ENCODE measurements at places on chromosomes 16 and 17.

DNA sequence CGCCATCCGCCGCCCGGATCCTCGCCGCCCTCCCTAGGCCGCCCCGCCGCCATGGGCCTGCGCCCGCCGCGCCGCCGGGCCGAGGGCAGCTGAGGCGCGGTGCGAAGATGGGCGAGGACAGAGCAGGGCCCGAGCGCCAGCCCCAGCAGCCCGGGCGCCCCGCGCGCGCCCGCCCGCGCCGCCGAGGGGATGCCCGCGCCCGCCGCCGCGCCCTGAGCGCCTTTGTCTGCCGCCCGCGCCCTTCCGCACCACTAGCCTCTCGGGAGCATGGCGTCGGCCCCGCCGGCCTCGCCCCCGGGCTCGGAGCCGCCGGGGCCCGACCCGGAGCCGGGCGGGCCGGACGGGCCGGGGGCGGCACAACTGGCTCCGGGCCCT is 278 bp downstream of the RAB11FIP3 start:
- no peak for DNase-seq

DNA sequence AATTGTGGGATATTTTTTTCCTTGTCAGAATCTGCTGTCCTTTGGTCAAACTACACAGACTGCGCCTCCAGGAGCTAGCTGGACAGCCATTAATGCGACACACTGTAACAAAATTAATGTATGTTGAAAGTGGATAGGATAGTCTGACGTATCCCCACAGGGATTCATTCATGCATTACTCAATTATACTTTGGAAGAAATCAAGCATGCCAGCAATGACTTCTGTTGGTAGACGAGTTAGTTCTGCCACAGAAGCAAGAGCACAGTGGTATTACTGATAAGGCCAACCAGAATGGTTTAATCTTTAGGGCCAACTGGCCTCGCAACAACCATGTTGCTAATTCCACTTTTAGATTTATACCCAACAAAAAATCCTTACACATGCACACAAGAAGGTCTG is 106.4 kb upstream of the TOB1 start:
- DNase-seq: no peak

DNA sequence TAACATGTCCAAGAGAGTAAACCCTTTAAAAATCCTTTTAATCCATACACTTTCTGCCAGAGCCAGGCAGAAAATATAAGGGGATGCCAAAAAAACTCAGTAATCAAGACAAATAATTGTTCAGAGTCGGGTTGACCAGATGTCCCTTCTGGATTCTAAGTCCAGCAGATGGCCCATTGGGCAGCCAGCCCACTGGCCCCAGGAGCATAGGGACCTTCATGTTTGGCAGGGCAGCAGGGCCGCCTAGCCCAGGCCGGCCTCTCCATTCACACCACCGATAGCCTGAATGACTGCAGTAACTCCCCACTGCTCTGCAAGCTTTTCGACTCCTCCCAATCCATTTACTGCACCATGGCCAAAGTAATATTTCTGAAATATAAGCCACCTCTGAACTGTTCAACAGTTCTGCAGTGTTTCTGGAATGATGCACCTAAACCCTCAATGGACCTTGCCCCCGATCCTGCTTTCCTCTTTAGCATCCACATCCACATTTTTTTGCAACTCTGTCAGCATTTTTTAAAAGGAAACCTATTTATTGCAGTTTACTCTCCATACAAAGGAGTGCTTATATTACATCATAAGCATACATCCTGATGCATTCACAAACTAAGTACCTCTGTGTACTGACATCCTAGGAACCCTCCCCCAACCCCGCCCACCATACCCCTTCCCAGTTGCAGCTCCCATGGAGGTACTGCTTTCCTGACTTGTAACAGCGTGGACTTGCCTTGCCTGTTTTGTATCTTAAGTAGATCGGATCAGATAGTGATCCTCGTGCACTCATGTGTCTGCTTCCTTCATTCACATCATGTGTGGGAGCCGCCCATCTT is 46.4 kb downstream of the LDHD start:
- DNase-seq: peak; percentile 17

GRCh38 chr17:1552932-1553331 is 9.7 kb downstream of the PITPNA start:
- no peak for DNase-seq

DNA sequence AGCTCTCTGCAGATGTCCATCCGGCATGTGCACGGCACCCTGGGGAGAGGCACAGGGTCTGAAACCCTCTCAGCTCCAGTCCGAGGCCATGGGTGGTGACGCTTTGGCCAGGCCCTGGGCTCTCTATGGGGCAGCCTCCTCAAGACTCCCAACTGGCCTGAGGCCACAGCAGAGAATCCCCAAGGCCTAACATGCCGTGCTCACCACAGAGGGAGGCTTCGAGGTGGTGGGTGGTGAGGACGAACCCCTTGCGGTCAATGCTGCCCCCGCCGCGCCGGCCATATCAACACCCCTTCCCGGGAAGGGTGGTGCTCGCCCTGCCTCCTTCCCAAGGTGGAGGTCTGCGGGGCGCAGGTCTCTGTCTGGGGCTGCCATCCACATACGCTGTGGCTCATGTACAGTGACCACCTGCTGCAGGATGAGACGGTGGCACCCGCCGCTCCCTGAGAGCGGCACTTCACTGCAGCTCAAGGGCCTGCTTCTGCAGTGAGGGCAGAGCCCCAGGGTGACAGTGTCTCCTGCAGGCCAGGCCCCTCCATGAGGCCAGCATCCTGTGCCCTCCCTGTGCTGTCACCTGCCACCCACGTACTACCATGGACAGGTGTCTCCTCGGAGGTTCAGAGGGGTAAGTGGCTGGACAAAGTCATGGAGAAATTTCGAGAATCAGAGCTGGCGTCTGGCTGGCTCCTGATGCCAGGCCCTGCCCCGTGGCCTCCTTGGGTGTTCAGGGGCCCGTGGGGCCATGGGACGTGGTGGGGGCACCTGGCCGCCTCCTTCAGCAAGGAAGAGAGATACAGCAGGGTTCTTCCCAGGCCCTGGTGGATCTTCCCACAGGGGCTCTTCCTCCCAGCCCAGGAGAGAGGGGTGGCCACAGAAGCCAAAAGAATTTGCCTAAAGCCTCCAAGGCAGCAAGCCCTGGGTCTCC is 54.6 kb upstream of the ACSF3 start:
- no peak for DNase-seq

DNA sequence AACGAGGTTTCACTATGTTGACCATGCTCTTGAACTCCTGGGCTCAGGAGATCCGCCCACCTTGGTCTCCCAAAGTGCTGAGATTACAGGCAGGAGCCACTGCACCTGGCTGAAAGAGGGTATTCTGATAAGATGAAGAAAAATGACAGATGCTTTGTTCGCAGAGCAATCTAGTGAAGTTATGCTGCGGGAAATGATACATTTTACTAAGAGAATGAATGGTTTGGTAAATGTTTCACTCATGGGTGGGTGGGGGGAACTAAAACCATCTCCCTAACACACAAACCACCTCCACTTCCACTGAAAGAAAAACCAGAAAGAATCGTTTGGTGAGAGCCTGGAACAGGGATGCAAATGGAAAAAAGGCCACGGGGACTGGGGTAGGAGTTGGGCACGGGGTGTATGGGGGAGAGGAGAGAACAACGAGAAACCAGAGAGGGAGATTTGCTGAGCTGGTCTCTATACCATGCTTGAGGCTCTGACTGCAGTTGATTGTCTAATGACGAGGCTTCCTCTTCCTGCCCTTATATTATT is 19.0 kb upstream of the XYLT2 start:
- DNase-seq: no peak

GRCh38 chr16:80604600-80605355 is 64.0 kb downstream of the DYNLRB2 start:
- DNase-seq: no peak

DNA sequence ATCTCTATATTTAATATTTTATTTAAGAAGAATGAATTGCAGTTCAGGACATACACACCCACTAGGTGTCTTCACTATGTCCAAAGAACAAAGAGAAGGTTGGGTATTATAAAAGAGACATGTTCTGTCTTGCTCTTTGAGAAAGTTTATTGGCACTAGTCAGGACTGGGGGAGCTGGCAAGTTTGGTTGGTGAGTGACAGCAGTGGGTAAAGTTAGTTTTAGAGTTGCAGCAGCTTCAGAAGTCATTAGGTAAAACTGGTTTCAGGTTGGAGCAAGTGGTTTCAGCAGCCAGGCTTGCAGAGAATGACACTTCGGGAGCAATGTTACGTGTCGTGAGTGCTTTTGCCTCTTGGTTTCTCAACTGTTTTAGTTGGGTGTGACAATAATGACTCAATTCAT is 142.2 kb upstream of the HS3ST3A1 start:
- no peak for DNase-seq

DNA sequence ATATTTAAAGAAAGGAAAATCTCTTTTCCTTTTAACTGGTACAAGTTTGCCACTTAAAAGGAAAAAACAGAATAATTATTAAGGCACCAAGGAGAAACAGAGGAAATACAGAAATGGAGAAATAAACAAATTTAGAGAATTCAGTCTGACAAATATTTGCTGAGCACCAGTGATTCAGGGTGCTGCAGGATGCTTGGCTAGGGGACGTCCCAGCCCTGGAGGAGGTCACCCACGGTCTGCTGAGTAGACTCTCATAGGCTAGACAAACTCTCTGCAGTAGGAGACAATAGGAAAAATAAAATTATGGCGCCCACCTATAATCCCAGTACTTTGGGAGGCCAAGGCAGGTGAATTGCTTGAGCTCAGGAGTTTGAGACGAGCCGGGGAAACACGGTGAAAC is 15.9 kb downstream of the C1QTNF1 start:
- DNase-seq: no peak

DNA sequence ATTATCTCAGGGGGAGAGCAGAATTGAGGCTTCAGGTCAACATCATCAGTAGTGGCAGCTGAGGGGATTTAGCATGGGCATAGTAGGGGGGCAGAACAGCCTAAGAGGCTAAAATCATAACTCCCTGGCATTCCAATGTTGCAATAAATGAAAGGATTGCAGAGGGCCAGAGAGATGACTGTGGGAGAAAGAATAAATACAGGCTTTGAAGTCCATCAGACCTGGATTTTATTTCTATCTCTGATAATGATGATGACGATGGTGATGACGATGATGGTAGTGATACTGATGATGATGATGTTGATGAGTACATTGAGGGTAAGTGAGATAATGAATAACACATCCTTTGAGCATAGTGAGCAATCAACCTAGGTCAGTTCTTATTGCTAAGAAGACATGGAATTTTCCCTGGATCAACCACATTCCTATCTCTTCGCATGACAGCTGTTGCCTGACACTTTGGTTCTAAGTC is 107.4 kb upstream of the CDH11 start:
- peak; percentile 74 for DNase-seq

DNA sequence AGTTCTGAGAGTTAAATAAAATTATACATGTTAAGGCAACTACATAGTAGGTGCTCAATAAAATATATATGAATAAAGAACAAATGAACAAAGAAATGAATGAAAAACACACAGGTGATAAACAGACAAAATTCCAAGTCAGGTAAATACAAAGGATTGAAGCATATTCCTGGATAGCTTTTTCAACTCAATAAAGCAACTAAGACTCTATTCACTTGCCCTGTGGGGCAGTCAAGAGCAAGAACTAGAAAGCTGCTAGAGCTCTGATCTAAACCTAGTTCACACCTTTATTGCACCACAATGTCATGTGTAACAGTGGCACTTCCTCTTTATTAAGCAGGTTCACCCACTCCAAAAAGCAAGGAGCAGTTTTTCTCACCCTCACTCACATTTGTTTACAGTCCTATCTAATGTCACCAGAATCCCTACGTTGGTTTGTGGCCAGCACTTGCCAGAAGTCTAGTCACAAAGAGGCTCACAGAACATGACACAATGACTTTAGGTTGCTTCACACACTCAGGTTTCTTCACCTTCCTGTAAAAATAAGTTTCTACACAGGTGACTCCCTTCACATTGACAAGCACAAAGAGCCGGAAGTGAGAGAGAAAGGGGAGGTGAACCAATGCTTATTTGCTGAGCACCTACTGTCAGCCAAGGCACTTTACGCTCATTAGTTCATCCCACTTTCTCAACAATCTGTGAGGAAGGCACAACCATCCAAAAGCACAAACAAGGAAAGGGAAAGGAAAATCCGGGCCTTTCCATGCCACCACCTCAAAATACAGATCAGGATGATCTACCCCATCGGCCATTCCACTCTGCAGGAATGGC is 70.8 kb downstream of the XPO6 start:
- no peak for DNase-seq

- no peak for DNase-seq
Observed at GRCh38 chr16:79618041-79618691, 17.6 kb upstream of the MAF start.

All from EH (cell line).